Natural killer cell treated with Interleukin-12 subunit alpha and Interleukin-12 subunit beta and Interleukin-15 and Interleukin-18, amount 100 ng/mL, for 72 hours (primary cell): ENCODE measurements at places on chromosomes 5 and 9. TPM values are rescaled to one million over a fixed set of nuclear protein-coding genes. Genes with fewer than 3 reads are reported as not detected.

DNA sequence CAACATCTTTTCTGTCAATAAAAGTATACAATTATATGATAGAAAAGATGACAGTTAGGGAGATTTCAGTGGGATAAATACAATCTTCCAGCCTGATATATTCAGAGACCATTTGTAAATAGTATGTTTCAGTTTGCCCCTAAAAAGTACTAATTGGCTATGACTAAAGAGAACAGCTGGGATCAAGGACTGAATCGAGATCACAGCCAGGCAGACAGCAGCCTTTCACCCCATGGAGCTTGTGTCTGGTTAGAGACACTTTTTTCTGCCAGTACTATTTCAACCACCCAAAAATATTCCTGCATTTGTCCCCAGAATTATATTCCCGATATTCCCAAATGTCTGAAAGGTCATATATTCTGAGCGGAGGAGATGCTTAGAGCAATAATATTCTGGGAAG lies 577.3 kb upstream of the TLE4 start:
- H3K36me3 ChIP-seq, result no peaks in the 10 kb centered on the region
- H3K4me3 ChIP-seq, result no peak overlapping the region
- no peak for DNase-seq
- no peaks in the 10 kb centered on the region for H3K27me3 ChIP-seq

DNA sequence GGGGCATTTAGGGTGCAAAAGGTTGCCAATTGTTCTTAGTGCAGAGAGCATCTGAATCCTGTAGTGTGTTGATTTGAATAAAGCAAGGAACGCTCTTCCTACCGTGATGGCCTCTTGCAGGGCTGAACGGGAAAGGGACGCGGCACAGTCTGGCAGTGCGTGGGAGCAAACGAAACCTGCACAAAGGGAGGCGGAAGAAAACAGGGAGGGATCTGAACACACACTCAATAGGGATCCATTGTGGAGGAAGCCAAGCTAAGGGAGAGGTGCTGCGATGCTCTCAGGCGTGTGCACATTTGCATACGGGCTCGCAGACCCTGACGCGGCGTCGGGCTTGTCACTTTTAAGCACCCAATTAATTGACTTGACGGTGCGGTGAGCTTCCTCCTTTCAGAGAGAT lies 414.0 kb upstream of the IRX1 start:
- no peak for DNase-seq
- no peak overlapping the region for H3K27ac ChIP-seq
- H3K36me3 ChIP-seq, result no peaks in the 10 kb centered on the region
- H3K4me1 ChIP-seq, result no peaks in the 10 kb centered on the region

SLC12A7 gene
- 13.5 TPM for total RNA-seq

GFRA3 gene
- total RNA-seq, result not detected

OLFM1 gene
- not detected for total RNA-seq

- H3K27me3 ChIP-seq, result peaks cover 3% of the 10 kb centered on the region
- H3K4me3 ChIP-seq, result no peak overlapping the region
- no peaks in the 10 kb centered on the region for H3K36me3 ChIP-seq
- H3K4me1 ChIP-seq, result no peaks in the 10 kb centered on the region
These were observed 320.8 kb downstream of the CCDC171 start for GRCh38 chr9:15873573-15874177.
